ENCODE measurements at places on chromosomes 6 and 20.

GRCh38 chr20:60365882-60366281 lies 407.7 kb downstream of the CDH26 start:
- DNase-seq: no peak

DNA sequence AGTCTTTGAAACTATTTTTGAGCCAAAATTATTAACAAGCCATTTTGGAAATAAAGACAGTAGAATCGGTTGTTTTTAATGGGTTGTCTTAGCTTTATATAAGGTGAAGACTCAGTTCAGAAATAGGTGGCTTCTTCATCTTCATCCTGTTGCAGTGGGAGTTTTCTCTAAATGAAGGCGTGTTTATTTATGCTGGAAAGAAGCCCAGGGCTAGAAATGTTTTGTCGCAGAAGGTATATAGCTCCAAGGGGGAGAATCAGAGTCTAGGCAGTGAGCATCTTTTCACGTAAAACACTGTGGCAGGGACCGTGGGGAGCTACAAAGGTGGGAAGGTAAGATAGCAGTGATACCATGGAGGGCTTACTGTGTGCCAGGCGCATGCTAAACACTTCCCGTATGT lies 34.3 kb downstream of the FARS2 start:
- DNase-seq: no peak

DNA sequence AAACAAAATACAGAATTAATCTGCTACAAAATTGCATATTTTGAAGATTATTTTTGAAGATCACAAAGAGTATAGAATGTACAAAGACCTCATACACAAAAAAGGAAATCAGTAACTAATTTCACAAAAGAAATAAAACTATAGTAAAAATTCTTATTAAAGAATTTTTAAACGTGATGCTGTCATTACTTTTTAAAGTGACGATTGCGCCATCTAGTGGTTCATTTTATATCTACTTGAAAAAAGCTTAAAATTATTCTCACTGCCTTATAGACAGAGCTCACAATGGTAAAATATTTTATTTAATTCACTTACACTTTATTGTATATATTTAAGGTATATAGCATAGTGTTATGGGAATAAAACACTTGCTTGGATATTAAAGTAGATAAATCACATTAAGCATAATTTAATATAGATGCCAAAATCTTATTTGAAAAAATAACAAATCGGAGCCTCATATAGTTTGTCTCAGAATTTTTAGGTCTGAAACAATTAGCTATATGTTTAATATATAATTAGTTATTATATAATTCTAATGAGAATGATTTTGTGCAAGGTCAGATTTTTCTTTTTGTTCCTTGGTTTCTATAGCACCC lies 128.8 kb downstream of the PHF3 start:
- DNase-seq: no peak

DNA sequence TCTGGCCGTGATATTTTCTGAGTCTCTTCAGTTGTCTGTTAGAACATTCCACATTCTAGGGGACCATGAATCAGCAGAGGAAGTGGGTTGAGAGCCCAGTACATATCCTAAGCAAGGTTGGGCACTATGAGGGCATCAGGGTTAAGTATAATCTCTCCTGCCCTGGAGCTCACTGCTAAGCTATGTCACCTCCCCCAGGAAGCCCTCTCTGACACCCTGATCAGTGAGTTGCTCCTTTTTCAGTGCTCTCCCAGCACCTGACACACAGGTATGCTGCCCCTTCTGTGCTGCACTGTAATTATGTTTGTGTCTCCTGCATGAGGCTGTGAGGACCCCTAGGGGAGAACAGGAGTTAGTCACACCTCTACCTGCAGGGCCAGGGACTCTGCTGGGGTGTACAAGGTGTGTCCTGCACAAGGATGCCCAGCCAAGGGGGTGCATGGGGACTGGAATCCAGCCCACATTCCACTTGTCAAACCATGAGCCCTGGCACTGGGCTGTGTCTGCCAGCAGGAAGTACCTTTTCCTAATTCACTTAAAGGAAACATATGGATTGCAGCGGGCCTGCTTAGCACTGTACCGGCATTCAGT lies 3.9 kb downstream of the RAB44 start:
- peak; percentile 52 for DNase-seq

DNA sequence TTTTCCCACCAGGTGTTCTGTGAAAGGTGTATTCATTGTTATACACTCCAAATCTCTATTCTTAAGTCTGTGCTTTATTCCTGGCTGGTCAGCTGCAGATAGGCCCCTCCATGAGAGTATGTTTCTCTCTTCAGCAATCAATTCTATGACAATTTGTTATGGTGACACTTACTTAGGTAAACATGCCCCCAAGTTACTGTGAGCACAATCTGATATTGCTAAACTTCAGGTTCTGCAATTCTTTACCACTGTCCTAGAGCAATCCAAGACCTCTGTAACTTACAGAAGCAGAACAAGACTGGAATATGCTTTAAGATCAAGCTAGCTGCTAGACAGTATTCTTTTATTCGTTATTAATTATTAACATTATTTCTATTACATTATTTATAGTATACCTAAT lies 391.9 kb downstream of the FRK start:
- DNase-seq: no peak

- DNase-seq: no peak
Observed at GRCh38 chr6:125167579-125167978, 14.0 kb downstream of the TPD52L1 start.

- DNase-seq: no peak
Observed at GRCh38 chr6:56571605-56572004, 71.1 kb downstream of the DST start.

DNA sequence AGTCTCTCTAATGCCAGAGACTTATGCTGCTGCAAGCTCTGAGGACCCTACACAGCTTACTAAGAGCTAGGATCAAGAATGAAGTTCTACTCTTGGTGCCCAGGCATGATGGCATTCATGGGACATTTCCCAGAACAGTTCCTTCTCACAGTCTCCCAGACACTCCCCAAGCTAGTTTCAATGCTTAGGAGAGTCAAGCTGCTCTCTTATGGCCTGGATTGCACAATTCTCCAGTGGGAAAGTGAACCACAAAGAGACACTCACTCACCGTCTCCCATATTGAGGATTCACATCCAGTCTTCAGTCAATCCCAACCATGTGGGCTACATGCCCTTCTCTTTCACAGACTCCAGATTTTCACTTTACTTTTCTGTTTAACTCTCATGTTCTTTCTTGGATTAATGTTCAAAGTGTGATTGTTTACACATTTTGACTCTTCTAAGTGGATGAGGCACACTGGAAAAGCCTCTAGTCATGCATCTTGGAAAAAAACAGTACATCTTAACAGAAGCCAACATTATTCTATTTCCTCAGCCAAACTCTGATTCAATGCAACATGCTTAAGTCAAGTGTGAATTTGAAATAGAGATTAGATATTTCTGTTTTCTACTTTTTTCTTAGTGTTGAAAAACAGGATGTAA lies 447.8 kb upstream of the BTBD3 start:
- DNase-seq: no peak

- DNase-seq: no peak
Observed at GRCh38 chr6:46058951-46059350, 43.3 kb upstream of the CLIC5 start.

- DNase-seq: peak; percentile 26
Observed at GRCh38 chr6:17585766-17586490, 14.2 kb upstream of the FAM8A1 start.

- peak; percentile 76 for DNase-seq
Observed at GRCh38 chr20:17557675-17558006, 12.2 kb upstream of the DSTN start.

DNA sequence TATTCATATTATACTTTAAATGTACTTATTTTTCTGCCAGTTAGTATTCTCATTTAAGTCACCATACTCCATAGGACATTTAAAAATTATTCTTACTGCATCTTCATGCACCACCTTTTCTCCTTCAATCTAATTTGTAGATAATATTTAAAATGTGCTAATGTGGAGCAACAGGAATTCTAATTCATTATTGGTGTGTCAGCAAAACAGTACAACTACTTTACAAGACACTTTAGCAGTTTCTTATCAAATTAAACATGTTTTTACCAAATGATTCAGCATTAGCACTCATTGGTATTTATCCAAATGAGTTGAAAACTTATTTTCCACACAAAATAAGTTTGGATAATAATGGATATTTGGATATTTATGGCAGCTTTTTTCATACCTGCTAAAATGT lies 1041.8 kb upstream of the ADGRB3 start:
- DNase-seq: no peak

DNA sequence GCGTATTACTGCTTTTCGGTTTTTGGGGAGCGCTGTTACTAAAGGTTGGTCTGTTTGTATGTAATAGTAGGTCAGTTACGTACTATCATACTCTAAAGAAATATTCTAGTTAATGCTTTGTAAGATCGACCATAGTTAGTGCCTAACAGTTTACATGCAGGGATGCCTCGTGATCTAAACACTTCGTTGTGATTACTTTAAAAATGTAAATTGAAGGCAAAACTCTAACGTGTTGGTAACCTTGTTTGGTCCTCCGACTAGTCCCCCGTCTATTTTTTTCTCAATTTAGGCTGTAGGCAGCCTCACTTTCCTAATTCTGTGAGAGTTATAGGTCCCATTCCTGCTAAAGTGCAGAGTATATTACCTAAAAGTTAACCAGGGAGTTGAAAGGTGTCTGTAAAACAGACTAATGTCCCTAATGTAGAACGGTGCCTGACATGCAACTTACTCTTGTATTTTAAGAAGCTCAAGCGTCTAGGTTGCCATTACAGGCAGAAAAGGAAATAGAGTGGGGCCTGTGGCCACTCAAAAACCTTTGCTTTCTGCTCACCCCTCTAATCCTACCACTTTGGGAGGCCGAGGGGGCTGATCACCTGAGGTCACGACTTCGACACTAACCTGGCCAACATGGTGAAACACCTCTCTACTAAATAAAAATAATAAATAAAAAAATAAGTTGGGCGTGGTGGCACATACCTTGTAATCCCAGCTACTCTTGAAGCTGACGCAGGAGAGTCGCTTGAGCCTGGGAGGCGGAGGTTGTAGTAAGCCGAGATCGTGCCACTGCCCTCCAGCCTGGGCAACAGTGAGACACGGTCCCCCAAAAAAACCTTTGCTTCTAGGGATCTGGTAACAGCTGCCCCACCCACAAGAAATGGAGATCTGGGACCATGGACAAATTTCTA lies 37.8 kb downstream of the HFE start:
- DNase-seq: peak; percentile 39

DNA sequence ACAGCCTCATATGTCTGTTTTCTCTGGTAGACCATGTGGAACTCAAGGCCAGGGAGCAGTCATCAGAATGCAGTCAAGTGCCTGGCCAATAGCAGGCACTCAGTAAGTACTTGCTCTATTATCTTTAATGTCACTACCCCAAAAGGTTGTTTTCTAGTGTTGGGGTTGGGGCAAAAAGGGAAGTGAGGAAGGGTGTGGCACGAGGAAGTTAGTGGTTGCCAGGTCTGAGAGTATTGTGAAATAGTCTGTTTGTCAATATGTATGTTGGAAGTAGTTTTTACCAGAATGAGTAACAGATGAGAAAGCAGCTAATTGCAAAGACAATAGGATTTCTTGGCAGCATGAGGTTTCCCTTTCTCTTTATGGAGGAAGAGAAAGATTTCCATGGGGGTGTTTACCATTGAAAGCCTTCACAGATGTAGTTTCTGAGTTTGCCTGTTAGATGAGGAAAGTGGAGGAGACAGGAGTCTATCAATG lies 59.5 kb upstream of the ARMH2 start:
- no peak for DNase-seq

GRCh38 chr6:37259191-37259590 lies 1.2 kb upstream of the TMEM217 start:
- no peak for DNase-seq

- no peak for DNase-seq
Observed at GRCh38 chr6:137903933-137904821, 37.1 kb downstream of the TNFAIP3 start.

GRCh38 chr20:63578224-63579016 lies 4.4 kb upstream of the HELZ2 start:
- DNase-seq: no peak

GRCh38 chr6:101257163-101257562 lies 136.3 kb upstream of the GRIK2 start:
- no peak for DNase-seq

- DNase-seq: no peak
Observed at GRCh38 chr6:85997206-85997605, 354.5 kb upstream of the SYNCRIP start.

DNA sequence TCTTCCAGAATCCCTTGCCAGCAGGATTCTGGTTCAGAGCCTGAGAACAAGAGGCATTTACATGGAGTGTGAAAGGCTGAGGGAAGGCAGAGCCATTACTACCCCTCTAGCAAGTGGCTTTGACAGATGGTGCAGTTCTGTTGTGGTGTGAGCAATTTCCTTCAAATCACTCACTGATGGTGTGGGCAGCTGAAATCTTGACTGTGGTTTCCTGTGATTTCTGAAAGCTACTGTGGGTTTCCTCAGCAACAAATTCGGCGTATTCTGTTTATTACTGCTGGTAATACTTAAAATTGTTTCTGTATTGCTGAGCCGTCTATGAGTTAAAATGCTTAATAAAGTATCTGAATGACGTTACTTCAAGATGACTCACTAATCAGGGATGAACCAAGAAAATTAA lies 181.5 kb upstream of the TCF21 start:
- no peak for DNase-seq

GRCh38 chr6:10205892-10206291 lies 209.0 kb downstream of the TFAP2A start:
- DNase-seq: no peak

DNA sequence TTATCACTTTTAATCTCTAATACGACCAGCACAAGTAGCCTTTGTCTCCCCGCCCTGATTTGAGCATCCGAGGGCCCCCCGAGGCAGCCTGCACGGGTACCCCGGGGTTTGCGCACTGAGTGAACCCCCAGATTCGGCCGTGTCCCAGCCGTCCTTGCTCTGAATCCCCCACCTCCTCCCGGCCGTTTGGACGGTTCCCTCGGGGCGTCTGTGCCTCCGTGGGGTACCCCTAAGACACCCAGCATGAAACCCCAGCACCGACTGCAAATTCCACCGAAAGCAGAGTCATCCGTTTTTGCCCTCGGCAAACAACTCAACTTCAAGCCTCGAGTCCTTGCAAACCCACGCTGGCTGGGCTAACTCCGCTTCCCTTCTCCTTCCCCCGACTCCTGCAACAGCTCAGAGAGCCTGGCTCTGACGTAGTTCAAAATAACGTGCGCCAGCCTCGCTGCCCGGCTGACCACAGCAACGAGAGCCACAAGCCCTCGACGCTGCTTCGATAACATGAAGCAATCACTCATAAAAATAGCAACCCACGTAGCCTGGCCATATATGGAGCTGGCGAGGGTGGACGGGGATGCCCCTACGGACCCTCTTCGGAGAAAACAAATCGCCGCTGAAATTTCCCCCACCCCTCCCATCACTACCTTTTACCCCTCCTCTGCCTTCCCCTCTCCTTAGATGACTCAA lies 764 bp upstream of the SNAP25 start:
- peak; percentile 37 for DNase-seq

DNA sequence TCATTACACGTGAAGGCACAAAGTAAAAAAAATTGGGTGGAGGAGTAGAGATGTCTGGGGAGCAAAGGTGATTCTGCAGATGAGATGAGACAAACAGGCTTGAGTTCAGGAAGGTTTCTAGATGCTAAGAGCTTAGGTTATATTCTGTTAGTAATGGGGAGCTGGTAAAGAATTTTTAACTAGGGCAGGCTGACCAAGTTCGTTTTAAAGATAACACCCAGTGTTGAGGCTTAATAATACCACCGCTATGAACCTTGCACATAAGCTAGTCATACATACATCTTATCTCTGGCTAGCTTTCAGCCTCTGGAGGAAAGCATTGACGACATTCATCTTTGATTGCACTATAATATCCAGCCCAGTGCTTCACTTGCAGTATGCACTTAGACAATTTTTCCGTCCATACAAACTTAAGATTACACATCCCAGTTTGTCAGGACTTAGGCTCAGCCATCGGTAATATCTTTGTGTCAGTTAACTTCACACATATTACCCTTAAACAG lies 12.1 kb downstream of the NHSL1 start:
- no peak for DNase-seq

- DNase-seq: no peak
Observed at GRCh38 chr6:148431413-148431812, 88.8 kb downstream of the SASH1 start.
